ENCODE measurements at places on chromosomes 12 and 14. TPM values are rescaled to one million over a fixed set of nuclear protein-coding genes. Genes with fewer than 3 reads are reported as not detected.

PIWIL1 gene
- not detected for total RNA-seq

NR4A1 gene
- 6.2 TPM for total RNA-seq

HOXC11 gene
- total RNA-seq, result 0.11 TPM

OAS1 gene
- total RNA-seq, result 24.2 TPM

KLHDC1 gene
- total RNA-seq, result 3.6 TPM
